ENCODE measurements at places on chromosomes 11 and 22.
A peak's percentile ranks its signal among the peaks of the same experiment; 100 is the strongest.

DNA sequence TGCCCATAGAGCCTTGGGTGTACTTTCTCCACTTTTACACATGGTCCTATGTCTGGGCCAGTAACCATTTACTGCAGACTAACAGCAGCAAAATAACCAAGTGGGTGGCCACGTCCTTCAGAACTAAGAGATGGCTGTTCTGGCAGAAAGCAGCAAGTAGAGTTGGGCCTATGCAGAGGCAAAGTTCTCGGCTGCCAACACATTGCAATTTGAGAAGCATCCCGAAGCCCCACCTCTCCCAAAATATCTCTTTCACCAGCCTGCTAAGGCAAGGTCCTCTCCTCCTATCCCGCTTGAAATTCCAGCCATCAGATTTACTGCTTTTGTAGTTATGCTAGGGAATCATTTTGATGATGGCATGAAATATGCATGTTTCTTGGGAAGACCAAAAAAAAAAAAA lies 118.5 kb upstream of the APOA1 start:
- no peak for DNase-seq

DNA sequence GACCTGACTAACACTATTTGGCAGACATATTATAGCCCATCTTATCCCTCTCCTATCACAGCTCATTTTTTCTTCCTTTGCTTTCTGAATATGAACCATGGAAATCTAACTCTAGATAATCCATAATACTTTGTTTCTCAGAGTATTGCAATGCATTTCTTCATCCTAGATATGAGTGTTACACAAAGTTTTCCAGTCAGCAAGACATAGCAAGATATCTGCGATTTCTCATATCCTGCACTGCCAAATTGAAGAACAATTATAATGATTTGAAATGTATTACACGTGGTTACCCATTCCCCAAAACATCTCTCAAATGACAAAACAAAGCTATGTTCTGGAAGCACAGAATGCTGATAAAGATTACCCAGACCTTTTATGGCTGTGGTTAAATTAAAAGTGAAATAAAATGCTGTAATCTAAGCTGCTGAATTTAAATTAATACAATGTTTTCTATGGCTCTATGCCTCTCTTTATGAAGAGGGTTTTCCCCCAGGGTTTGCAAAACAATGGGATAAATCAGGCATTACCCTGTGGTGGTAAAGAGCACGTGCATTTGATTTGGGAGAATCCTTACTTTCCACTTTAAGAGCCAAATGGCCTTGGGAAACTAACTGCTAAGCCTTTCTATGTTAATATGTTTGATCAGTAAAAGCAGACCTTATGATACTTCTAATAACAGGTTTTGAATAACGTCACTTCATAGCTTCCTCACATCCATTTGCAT lies 1291.0 kb upstream of the CNTN5 start:
- no peak for DNase-seq

DNA sequence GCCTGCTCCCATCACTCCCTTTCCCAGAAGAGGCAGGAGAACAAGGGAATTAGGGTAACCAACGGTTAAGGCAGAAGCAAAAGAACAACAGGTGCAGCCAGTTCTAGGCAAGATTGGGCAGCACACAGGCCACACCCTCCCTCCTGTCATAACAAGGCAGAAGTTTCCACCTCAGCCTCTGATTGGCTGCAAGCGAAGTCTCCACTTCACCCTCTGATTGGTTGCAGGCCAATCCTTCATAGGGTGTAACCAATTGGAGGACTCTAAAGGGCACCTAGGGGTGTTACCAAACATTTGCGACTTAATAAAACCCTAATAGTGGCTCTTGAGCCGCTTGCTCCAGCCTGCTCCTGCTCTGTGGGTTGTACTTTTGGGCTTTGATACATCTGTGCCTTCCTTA lies 153.8 kb downstream of the CACNA1I start:
- no peak for DNase-seq

- no peak for DNase-seq
These were observed 17.7 kb upstream of the RASSF10 start for GRCh38 chr11:12991426-12991825.

DNA sequence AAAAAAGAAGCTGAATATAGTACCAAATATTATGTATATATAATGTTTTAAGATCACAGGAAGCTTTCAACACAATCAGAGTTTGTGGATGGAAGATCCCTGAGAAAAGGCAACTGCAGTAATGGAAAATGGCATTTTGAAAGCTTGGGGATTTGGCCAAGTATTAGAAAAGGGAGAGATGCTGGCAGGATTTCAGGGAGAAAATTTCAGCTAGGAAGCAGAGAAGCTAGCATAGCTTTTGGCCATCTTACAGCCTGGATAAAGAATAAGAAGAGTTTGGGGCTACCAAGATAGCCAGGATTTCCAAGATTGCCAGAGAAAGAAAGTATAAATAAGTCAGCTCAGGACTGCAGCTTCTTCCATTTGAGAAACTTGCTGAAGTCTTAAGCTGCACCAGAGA lies 440.8 kb upstream of the LUZP2 start:
- DNase-seq: no peak

- peak; percentile 12 for DNase-seq
These were observed 19.4 kb downstream of the TEAD1 start for GRCh38 chr11:12693479-12694182.
